Esophagus squamous epithelium (tissue), 5 donors: ENCODE measurements at places on chromosomes 4 and X.

DNA sequence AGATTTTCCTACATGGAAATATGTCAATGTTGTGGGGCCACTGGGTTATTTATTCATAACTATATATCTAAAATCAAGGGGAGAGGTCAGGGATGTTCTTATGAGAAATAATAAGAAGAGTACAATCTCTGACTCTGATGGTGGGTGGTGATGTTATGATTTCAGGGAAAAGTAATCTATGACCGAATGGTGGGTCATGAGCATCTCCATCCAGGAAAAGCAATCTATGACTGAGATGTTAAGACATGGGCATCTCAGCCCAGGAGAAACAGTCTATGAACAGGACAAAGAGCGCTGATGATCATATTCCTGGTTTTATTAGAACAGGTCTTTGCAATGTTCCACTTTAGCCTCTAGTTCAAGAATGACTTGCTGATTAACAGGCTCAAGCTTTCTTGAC lies 137.1 kb downstream of the ARSF start:
- no peak for DNase-seq

- no peak for DNase-seq
Measured at GRCh38 chrX:140163371-140164159, 198.2 kb upstream of the CXorf66 start.

DNA sequence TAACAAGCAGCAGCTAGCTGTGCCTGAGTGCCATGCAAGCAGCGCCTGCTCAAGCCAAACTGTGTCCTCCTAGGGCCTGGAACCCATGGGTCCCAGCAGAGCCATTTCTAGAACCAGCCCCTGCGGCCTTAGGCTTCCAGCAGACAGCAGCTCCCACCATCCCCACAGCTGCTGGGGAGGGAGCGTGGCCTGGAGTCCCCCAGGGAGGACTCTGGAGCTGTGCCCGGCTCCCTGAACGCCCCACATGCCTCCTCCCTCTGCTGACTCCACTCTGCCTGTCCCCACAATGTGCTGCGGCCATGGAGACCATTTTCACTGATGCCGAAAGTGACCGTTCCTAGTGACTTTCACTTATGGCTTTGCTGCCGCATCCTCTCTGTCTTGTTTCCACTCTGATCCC lies 45.9 kb downstream of the GAK start:
- no peak for DNase-seq

DNA sequence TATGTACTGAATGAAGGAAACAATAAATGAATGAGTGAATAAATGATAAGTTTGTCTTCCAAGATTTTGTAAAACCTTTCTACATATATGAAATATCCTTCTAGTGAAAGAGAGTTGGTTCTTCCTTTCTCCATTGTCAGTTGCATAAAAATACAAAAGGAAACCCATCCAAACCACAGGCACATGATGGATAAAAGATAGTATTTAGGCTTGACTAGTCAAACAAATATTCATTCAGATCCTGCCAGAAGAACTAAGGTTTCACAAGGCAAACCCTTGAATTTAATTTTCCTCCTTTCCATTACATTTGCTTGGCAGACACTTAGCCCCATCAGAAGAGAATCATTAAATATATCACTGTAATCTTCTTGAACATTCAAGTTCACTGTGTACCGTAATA lies 208.4 kb downstream of the COL25A1 start:
- no peak for DNase-seq

GRCh38 chr4:102174719-102175189 lies 170.5 kb downstream of the SLC39A8 start:
- no peak for DNase-seq

DNA sequence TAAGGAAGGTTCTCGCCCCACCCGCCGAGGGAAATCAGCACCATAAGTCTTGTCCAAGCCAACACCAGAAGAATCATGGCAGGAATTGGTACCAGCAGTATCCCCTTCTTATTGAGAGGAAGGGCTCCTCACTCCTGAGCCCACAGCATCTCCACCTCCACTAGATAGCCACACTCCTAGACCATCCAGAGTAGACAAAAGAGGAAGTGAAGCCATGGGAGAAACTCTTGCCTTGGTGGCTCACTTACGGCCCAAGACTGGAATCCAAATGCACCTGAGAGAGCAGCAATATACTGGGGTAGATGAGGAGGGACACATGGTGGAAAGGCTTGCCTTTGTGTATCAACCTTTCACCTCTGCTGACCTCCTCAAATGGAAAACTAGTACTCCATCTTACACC lies 255.3 kb upstream of the PRKX start:
- DNase-seq: no peak

DNA sequence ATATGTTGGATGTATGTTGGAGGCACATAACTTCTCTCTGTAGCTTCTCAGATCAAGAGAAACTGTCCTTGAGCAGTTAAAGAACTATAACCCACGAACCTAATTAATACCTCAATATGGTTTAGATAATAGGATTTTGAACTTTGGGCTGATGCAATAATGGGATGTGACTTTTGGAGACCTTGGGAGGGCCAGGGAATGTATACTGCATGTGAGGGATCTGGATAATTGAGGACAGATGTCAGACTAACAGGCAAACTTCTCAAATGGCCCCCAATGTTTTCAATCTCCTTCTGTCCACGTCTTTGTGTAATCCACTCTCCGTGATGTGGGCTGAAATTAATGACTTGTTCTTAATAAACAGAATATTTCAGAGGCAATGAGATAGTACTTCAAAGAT lies 202.2 kb upstream of the FAT4 start:
- no peak for DNase-seq

GRCh38 chrX:105228602-105229001 lies 8.1 kb upstream of the TEX13A start:
- DNase-seq: no peak

DNA sequence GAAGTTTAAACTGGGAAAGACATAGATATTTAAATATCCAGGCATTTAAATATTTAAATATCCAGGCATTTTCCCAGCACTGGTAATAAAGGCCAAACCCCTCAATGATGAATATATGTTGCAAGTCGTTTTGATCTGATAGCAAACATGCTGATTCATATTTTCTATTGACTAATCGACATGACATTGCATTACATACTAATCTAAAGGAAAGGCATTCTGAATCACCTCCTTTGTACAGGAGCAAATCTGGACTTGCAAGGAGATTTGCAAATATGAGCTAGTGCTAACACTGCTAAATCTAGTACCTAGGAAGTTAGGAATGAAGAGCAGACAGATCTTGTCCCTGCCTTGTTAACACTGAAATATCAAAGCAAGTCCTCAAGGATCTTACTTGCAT lies 207.3 kb downstream of the SLC7A11 start:
- no peak for DNase-seq

- no peak for DNase-seq
Measured at GRCh38 chrX:7083021-7083420, 64.5 kb upstream of the STS start.

- DNase-seq: no peak
Measured at GRCh38 chr4:60590116-60590515, 610.0 kb upstream of the ADGRL3 start.

DNA sequence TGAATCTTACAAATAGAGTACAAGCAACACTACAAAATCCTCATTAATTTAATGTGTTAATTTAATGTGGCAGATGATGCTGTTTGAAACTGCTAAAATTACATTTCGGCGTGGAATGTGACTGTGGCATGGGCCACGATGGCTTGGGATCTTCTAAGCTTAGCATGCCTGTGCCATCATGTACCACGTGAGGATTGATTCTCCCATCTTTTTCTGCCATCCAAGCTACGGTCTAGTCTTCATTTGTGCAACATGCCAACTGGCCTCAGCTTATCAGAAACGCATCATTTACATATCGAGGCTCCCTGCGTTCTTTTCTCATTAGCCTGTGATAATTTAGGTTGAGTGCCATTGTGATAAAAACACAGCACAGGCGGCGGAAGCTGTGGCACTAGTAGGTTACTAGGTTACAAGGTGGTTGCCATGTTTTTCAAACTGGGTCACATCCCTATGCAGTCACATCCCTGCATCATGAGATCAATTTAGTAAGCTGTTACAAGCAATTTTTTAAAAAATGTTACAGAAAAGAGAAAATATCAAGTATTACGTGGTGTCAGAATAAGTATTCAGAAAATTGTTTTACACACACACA lies 189.9 kb upstream of the RBPJ start:
- DNase-seq: no peak
